GM19239 (cell line): ENCODE measurements at places on chromosomes 6 and 20.

GRCh38 chr6:16002332-16003196 is 126.3 kb upstream of the MYLIP start:
- DNase-seq = no peak

- DNase-seq = no peak
Observed at GRCh38 chr6:48177786-48178185, 66.8 kb upstream of the PTCHD4 start.

DNA sequence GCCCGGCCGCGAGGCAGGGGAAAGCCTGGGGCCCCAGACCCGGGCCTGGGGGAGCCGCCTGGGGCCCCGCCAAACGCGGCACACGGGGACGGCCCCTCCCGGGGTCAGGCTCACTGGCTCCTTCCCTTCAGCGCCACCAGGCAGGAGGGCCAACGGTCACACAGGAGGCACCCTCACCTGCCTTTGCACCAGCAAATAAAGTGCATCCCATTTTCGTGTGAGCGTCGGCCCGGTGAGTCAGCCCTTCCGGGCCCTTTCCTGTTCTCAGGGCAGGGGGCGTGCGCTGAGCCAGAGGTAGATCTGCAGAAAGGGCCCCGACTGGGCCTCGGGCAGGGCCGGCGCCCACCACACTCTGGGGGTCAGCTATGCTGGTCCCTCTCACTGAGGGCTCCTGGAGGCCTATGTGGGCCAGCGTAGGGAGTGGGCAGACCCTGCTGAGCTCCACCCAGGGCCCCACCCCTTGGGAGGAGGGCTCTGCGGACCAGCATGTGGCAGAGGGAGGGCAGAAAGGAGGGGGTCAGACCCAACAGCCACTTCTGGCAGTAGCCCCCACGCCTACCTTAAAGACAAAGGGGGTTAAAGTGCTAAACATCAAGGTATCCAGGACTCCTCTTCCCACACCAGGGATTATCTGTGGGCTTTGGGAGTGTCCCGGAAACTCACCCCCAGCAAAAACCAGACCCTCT is 931 bp upstream of the UCKL1 start:
- no peak for DNase-seq

GRCh38 chr20:58755062-58755697 is 62.6 kb downstream of the NPEPL1 start:
- DNase-seq = no peak

GRCh38 chr6:2737885-2738284 is 12.8 kb downstream of the MYLK4 start:
- no peak for DNase-seq

GRCh38 chr20:41951615-41952014 is 333.4 kb upstream of the CHD6 start:
- no peak for DNase-seq
